ENCODE measurements at places on chromosomes 16 and 17. TPM values are rescaled to one million over a fixed set of nuclear protein-coding genes. Genes with fewer than 3 reads are reported as not detected.

DNA sequence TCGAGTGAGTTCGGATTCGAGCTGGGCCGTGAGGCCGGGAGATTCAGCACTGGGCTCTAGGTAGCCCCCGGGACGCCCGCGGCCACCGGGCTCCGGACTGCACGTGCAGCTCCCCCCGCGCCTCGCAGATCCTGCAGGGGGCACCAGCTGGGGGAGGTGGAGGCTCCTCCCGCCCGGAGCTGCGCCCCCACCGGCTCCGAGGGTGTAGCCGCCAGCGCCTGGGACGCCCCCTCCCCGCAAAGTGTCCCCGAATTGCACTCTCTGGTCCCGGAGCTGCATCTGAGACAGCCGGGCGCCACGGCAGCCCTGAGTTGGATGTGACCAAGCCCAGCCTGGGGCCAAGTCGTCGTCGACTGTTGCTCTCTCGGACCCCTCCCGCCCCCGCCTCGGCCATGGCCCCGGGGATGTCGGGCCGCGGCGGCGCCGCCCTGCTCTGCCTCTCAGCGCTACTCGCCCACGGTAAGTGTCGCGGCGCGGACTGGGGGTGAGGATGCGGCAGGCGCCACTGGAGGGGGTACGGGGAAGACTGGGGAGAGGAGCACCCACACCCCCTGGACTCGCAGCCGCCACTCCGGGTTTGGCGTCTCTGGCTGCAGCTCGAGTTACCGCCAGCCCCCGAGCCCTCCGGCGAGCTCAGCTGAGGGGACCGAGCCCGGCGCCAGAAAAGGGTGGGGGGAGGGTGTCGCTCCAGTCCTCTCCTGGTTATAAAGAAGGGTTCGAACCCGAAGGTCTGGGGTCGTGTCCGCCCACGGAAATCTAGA is 1.5 kb downstream of the TMEM132E start:
- DNase-seq, result peak; percentile 1

DNA sequence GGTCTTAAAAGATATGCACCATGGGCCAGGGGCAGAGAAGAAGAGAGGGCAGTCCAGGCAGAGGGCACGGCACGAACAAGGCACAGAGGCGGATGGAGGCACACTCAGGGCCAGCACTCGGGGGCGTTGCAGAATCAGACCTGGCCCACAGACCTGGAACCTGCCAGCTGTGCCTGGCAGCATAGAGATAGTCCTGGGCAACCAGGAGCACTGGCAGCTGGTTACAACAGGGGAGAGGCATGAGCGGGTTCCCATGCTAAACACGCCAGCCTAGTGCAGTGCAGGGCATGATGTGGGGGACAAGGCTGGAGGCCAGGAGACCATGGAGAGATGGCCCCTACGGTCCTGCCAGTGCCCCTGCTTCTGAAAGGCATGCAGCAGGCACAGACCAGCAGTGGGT is 56.9 kb upstream of the RBFOX3 start:
- no peak for DNase-seq

DNA sequence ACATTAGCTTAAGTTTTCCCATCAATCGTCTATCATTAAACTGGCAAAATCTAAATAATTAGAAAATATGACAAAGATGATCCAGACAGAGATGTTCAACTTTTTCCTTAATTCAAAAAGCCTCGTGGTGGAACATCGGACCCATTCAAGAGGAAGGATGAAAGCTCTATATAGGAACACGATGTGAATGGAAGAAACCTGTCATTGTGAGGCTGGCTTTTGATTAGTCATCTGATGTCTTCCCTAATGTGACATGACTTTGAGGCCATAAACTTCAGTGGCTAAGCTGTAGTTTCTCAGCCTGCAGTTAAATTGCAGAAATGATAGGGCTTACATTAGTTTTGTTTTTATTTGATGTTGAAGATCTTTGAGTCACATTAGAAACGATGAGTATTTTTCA is 1.0 kb downstream of the AMZ2 start:
- peak; percentile 17 for DNase-seq

Gene HIC1
- total RNA-seq, result 120 TPM

Gene FOXN1
- total RNA-seq, result not detected

- no peak for DNase-seq
These were observed 9.1 kb upstream of the GHDC start for GRCh38 chr17:42203354-42203753.

GRCh38 chr17:76594690-76595089 is 9.0 kb upstream of the ST6GALNAC2 start:
- no peak for DNase-seq

Gene RND2
- 0.17 TPM for total RNA-seq

GRCh38 chr17:61467416-61468262 is 15.4 kb downstream of the TBX4 start:
- peak; percentile 48 for DNase-seq

DNA sequence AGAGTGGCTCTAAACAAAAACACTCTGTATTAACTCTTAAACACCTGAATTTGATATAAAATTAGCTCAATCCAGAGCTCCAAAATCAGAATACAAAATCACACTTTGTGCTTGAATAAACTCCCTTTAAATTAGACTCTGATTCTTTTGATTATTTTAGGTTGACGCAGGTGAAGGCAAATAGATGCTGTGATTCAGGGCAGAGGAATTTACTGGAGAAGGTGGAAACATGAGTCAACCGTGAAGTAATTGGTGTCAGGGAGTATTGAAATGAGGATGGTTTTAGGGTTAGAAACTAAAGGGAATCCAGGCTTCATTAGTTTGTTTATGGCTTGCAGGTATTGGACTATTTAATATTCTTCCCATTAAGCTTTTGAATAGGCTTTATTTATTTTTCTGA is 37.1 kb upstream of the TEKT1 start:
- no peak for DNase-seq

Gene OVCA2
- 43.5 TPM for total RNA-seq

Gene CFAP52
- not detected for total RNA-seq

GRCh38 chr16:4116325-4117249 is at the start of gene ADCY9:
Gene ADCY9 (minus strand): TSS chr16:4116442. CDS start chr16:4115442, 1,000 bp downstream.
- DNase-seq, result peak; percentile 87

DNA sequence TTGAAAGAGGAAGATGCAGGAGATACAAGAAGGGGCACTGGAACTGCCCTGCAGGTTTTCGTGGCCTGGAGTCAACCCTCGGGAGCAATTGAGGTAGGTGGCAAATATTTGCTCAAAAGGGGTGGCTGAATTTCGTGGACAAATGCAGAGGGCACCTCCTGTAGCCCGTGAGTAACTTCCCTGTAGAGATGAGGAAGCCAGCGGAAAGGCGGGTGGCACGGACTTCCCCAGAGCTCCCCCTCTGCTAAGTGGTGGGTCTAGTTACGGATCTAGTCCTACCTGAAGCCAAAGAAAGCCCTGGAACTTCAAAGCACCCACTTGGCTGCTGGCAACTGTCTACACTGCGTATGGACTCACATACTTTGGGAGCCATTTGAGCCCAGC is 1.0 kb upstream of the ATP2C2 start:
- DNase-seq, result no peak

- DNase-seq, result peak; percentile 25
These were observed 194.5 kb downstream of the FOXL1 start for GRCh38 chr16:86772671-86773353.

GRCh38 chr17:76272541-76273444 is 7.6 kb downstream of the UBALD2 start:
- DNase-seq, result no peak

- DNase-seq, result no peak
These were observed 671.1 kb downstream of the WWOX start for GRCh38 chr16:78770353-78771091.

GRCh38 chr16:80027007-80027965 is 426.7 kb upstream of the MAF start:
- DNase-seq, result peak; percentile 48

GRCh38 chr17:77372444-77373298 is 231.9 kb downstream of the SEC14L1 start:
- DNase-seq, result peak; percentile 60

Gene GPR139
- total RNA-seq, result not detected

DNA sequence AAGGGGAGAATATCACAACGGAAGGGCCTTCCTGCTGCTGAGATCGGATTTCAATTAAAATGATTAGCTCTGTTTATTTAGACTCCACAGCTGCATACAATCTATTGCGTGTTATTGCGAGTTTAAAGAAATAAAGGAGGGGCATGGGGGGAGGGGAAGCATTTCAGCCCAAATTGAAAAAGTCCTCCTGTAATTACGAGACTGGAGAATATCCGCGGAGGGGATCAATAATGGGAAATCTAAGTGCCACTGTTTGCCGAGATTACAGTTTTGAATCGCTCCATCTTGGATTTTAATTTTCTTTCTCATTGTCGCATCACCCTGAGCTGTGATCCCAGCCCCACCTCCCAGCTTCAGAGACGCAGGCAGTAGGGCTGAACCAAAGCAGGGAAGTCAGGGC is 15.7 kb upstream of the RPL38 start:
- no peak for DNase-seq

- DNase-seq, result no peak
These were observed 240.3 kb downstream of the MAF start for GRCh38 chr16:79360267-79360666.

DNA sequence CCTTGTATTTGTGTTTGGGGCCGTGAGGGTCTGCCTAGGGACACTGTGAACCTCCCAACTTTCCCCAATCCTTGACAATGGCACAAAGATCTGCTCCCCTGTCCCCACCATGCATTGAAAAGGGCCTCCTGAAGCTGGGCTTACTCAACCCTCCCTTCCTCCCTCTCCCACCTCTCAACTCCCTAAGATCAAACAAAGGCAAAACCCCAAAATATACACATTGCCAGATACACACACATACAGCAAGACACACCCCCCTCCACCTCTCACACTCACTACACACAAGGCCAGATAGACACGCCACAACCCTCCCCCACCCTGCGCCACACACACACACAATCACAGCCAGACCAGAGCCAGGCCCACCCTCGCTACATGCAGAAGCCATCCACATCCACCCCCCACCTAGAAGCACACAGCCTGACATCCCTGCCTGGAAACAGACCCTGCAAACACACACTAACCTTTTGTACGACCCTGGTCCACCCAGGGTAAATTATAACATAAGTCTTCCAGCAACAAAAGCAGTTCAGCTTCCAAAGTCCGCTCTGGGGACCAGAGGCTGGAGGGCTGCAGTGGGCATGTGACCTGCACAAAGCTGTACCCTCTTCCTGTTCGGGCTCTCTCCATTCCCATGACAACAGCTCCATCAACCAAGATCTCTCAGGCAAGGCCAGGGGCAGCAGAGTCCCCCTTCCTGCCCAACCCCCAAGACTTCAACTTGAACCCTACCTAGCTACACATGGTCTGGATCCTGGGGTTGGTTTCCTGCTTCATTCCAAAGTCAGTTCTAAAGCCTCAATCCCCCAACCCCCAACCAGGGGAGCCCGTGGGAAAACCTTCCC is 1.9 kb downstream of the PCGF2 start:
- no peak for DNase-seq

- no peak for DNase-seq
These were observed 28.6 kb downstream of the EPN2 start for GRCh38 chr17:19265755-19266154.

Gene USH1G
- not detected for total RNA-seq

DNA sequence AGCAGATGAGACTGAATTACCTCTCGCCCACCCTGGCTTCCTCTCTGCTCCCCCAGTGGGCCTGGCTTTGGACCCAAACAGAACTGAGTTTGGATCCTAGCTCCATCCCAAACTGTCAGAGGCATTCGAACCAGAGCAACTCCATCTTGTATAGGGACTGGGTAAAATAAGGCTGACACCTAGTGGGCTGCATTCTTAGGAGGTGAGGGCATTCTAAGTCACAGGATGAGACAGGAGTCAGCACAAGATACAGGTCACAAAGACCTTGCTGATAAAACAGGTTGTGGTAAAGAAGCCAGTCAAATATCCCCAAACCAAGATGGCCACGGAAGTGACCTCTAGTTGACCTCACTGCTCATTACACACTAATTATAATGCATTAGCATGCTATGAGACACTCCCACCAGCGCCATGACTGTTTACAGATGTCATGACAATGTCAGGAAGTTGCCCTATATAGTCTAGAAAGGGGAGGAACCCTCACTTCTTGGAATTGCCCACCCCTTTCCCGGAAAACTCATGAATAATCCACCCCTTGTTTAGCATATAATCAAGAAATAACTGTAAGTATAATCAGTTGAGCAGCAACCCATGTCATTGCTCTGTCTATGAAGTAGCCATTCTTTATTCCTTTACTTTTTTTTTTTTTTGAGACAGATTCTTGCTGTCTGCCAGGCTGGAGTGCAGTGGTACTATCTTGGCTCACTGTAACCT is 44.4 kb downstream of the LYRM1 start:
- DNase-seq, result peak; percentile 53

DNA sequence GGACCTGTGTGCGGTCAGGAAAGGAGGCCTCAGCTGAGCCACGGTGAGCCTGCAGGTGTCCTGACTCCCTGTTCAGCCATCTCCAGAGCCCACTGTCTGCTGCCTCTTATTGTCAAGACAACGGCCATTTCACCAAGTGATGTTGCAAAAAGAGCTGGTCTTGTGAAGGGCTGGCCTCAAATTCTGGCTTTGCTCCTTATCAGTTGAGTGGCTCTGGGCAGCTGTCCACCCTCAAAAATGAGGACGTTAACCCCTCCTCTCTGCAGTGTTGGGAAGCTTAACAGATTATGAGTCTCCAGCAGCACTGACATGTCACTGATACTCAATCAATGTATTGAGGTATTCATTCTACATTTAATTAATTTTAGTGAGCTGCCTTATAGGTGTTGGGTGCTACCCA is 171.1 kb upstream of the TOX3 start:
- DNase-seq, result no peak

GRCh38 chr17:79539944-79540705 is 70.7 kb downstream of the RBFOX3 start:
- no peak for DNase-seq

All from dermis blood vessel endothelial cell (primary cell).